ENCODE measurements at places on chromosomes 1 and 21. TPM values are rescaled to one million over a fixed set of nuclear protein-coding genes. Genes with fewer than 3 reads are reported as not detected.

Gene TNFSF4
- 0.36 TPM for total RNA-seq

Gene DLGAP3
- 0.76 TPM for total RNA-seq

Gene FCMR
- 119 TPM for total RNA-seq

Gene RCC1
- total RNA-seq, result 14.4 TPM

Gene LCE1B
- not detected for total RNA-seq

Gene GIPC2
- not detected for total RNA-seq

Gene KRTAP13-2
- total RNA-seq, result not detected

Gene LRRC8B
- 14.5 TPM for total RNA-seq

Gene SLC30A7
- total RNA-seq, result 20.2 TPM

Gene SPATA17
- not detected for total RNA-seq

Gene AGBL4
- 0.08 TPM for total RNA-seq

Gene PTGFRN
- total RNA-seq, result 0.41 TPM

Gene G0S2
- 1.5 TPM for total RNA-seq

Gene ATF6
- total RNA-seq, result 11.6 TPM

Measured in CD8-positive, alpha-beta T cell (primary cell).